CD4-positive, alpha-beta memory T cell (primary cell): ENCODE measurements at places on chromosomes 12 and 14.

- no peak for DNase-seq
Measured at GRCh38 chr14:101224356-101225156, 321.0 kb upstream of the RTL1 start.

DNA sequence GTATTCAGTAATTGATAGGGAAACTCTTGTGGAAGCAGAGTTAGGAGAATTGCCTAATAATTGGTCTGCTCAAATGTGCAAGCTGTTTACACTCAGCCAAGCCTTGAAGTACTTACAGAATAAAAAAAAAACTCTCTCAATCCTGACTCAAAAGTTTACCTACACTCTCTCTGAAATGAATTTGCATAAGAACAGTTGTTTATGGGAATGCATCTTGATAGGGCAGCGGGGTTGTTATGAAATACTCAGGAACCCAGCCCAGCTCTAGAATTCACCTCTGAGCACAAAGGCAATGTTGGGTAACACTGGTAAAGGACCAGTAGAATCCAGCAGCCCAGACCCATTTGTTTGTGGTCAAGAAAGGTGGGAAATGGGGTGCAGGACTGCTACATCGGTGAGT lies 267.0 kb downstream of the CPNE8 start:
- DNase-seq = no peak

- no peak for DNase-seq
Measured at GRCh38 chr14:27389402-27389801, 791.6 kb upstream of the NOVA1 start.

- no peak for DNase-seq
Measured at GRCh38 chr14:21202463-21203358, 46.8 kb upstream of the OR5AU1 start.

DNA sequence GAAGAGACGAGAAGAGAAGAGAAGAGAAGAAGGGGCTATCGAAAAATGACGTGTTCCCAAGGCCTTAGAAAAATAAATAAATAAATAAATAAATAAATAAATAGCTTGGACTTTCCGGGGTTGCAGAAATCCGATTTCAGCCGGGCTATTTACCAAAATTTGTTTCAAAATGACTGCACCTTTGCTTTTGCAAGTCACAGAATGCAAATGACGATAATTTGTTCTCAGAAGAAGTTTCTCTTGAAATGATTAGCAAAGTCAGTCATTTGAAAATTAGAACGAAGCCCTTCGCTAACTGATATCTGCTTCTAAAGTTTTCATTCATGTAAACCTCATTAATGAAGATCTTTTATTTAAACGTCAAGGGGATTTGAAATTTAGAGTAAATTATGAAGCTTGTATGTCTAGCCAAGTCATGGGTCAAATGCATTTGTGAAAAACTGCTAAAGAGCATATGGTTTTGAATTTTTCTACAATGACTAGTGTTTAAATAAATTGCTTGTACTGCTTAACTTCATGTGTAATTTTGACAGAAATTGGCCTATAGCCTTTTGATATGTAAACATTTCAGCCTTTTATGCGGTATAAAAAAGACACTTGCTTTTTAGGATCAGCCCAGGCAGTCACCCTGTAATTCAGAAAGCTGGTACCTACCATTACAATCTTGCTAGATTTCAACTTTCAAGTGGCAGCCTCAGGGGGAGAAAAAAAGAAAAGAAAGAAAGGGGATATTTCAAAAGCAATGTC lies 4.6 kb upstream of the GSC start:
- DNase-seq = no peak

- no peak for DNase-seq
Measured at GRCh38 chr12:107545737-107546353, 139.8 kb upstream of the PWP1 start.

DNA sequence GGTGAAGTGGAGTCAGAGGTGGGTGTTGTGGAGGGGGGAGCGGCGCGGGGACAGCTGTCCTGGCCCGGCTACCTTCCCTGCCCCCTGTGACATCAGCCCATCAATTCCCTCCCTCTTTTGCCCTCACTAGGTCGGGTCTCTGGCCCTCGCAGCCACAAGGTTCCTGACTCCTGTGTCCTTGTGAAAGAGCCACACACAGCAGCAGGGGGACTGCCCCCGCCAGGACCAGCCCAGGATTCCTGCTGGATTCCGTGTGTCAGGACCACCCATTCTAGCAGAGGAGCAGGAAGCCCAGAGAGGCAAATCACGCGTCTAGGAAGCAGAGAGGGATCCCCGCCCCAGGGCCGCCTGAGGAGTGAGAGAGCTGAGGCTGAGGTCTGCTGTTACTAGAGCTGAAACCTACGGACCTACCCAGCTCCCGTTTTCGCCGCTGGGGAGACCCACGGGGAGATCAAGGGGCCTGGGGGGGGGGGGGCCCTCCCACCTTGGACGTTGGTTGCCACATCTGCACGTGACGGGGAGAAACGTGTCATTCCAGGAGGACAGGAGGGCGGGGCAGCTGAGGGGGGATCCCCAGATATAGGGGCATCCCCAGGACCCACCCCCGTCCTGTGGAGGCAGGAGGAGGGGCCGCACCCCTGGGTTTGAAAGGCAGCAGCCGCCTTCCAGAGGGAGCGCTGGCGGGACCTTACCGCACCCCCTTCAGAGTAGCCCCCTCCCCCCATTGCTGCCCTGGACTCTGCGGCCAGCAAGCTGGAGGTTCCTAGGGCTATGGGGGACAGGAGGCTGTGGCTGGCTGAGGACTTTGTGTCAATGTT lies 12.5 kb upstream of the INF2 start:
- no peak for DNase-seq

GRCh38 chr12:114680604-114681069 lies 3.3 kb downstream of the TBX3 start:
- no peak for DNase-seq

DNA sequence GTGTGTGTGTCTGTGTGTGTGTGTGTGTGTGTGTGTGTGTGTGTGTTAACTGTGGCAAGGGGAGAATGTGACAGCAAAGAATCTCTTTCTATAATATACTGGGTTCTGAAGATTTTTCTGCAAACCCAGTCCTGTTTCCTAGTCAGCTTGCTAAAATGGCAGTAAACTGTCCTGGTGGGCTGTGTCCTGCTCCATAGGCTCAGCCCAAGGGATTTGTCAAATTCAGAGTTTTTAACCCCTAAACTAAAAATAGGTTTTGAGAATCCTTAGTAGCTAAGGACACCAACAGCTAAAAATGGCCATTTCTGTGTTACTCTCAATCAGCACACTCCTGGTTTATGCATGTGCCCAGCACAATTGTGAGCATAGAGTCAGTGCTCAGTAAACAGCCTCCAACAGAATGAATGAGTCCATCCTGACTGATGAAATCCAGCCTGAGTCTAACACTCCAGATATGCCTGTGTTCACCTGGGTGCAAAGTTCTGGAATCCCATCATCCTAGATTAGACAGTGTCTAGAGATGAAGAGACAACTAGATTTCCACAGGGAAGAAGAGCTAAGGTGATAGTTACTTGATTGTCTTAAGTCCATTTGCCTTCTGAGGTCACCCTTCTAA lies 192.6 kb downstream of the TTC6 start:
- DNase-seq = no peak

GRCh38 chr12:12880537-12880936 lies 10.8 kb upstream of the GPRC5A start:
- DNase-seq = no peak

- DNase-seq = no peak
Measured at GRCh38 chr12:13152281-13152680, 44.2 kb upstream of the EMP1 start.

DNA sequence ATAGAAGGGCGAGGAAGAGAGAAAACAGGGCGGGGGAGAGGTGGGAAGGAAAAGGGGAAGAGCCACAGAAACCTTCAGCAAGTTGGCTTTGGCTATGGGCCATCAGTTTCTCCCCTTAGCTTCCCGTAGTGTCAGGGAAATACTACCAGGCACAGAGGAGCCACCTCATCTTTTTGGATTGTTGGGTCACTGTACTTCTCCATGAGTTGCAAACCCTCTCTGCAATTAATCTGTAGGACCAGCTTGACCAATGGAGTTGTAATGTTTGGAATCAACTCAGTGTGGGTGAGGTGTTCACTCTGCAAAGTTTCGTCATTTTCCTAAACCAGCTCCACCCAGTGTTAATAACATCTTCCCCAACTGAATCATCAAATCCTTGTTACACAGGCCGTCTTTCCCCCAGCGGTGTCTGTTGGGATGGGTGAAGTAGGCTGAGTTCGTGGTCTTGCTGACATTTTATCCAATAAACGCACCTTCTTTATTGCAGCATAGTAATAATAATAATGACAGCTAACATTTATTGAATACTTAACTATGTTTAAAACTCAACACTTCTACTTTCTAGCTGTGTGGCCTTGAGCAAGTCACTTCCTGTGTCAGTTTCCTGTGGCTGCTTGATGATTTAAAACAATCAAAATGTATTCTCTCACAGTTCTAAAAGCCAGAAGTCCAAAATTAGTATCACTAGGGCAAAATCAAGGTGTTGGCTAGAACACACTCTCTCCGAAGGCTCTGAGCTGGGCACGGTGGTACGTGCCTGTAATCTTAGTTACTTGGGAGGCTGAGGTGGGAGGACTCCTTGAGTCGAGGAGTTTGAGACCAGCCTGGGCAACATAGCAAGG lies 8.1 kb upstream of the GLTP start:
- DNase-seq = peak; percentile 48

DNA sequence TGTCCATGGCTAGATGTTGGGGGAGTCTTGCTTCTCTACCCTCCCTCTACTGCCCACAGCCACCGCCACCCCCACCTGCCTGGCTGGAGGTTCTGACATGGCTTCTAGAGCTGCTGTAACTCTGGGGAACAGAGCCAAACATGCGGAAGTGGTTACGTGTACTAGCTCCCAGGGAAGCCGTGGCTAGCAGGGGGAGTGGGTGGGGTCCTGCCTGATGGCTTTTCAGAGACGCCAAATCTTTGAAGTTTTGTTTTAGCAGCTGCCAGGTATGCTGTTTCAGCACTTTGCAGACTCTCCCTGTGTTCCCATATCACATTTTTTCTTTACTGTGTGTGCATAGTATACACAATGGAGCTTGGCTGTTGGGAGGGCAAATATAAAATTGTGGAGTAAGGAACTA lies 150.3 kb downstream of the TGFB3 start:
- peak; percentile 53 for DNase-seq

DNA sequence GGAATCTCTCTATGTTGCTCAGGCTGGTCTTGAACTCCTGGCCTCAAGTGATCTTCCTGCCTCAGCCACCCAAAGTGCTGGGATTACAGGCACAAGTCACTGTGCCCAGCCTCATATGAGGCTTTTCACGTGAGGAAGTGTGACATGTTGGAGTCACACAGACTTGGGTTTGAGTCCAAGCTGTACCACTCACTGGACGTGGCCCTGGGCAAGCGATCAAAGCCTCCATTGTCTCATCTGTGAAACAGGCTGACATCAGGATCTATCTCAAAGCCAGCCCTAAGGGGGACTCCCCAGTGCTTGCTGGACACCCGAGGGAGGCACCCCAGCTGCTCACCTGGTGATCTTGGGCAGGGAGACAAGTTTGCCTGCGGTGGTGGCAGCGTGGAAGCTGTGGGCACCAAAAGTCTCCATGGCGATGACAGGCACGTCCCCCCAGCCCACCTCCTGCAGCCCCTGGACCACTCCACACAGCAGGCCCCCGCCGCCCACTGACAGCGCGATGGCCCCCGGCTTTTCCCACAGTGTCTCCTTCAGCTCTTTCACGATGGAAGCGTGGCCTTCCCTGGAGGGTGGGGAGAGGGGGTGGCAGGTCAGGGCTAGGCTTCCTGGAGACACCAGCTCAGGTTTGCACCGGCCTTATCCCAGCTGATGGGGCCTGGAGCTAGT lies 6.7 kb downstream of the SDS start:
- no peak for DNase-seq

- DNase-seq = no peak
Measured at GRCh38 chr14:101292448-101292847, 268.8 kb upstream of the DIO3 start.

DNA sequence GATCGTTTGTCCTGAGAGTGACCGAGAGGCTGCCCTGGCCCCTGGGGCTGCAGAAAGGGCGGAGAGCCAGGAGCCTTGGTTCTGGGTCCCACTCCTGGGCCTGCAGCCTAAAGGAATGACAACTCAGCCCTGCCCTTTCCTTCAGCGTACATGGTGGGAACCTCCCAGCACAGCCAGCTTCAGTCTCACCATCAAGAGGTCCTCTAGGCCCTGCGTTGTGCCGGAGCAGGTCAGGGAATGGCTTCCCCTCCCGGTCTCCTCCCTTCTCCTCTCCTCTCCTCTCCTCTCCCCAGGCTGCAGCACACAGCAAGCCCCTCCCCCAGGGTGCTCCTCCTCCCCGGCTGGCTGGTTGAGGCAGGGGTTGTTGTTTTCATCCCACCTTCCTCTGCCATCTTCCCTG lies 44.6 kb upstream of the TUNAR start:
- DNase-seq = no peak

DNA sequence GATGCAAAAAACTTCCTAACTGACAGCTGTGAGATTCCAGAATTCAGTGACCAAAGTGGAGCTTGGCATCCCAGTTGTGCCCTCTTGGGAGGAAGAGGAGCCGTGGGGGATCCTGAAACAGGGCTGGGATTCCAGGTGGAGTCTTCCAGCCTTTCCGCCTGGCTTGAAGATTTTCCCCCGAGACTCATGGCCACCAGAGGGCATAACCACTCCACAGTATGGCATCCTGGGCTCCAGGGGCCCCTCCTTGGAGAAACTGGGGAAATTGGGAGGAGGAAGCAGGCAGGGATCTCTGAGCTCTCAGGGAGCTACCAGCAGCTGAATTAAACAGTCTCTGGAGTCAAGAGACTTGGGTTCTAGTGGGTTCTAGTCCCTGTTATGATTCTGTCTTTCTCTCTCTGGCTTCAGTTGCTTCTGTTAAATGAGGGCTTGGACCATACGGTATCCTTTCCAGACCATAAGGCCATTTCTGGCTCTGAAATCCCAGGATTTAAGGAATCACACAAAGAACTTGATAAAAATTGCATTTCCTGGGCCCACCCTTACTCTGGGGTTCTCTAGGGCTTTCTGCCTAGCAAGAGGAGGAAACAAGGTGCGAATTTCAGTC lies 2.6 kb upstream of the TAMALIN start:
- DNase-seq = no peak

DNA sequence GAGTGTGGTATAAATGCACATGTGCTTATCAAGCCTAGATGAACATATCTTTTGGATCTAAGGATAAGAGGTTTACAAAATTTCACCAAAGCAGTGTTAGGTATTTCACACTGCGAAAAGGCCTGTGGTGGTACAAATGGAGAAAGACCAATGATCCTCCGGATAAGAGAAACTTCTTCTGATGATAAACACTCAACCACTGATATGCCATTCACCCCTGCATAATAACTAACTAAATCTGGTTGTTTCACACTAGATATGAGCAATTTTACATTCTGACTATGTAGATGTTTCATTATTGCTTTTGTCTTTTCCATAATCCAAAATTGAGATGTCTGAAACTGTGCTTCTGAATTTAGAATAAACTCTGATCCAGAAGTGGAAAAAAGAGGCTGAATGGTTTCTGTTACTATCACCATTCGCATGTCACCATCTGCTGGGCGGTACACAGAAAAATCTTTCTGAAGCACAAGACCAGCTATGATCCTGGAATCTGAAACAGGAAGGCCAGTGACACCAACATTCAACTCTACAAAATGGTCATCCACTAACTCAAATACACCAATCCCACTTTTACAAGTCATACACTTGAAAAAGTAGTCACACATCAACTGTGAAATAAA lies 1.3 kb downstream of the BBS10 start:
- no peak for DNase-seq

GRCh38 chr12:92039046-92039445 lies 106.6 kb downstream of the BTG1 start:
- DNase-seq = no peak

- no peak for DNase-seq
Measured at GRCh38 chr12:2963760-2964292, 4.6 kb downstream of the TEAD4 start.
